Activated naive CD4-positive, alpha-beta T cell treated with anti-CD3 and anti-CD28 coated beads for 36 hours (primary cell): ENCODE measurements at places on chromosomes 4 and X. TPM values are rescaled to one million over a fixed set of nuclear protein-coding genes. Genes with fewer than 3 reads are reported as not detected.
A peak's percentile ranks its signal among the peaks of the same experiment; 100 is the strongest.

DNA sequence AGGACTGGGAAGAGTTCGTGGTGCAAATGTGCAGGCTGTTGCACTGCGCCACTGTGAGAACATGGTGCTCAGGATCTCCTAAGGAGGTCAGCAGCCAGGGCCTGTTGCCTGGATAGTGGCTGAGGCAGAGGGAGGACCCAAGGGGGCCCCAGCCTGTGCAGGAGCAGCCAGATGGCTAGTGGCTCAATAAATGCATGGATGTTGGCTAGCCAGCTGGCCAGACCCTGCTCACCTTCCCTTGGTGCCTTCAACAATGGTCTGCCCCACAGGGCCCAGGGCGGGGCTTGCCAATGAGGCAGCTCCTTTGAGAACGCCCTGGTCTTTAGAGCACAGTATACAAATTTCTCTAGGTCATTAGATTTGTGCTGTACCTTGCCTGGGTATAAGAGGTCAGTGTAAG, 67.4 kb downstream of the TNIP2 start:
- peaks cover 35% of the 10 kb centered on the region for H3K36me3 ChIP-seq
- H3K4me3 ChIP-seq = no peak overlapping the region
- peaks cover 34% of the 10 kb centered on the region for H3K4me1 ChIP-seq
- no peak overlapping the region for H3K27ac ChIP-seq
- H3K27me3 ChIP-seq = no peaks in the 10 kb centered on the region
- DNase-seq = no peak

The IQCM gene
- not detected for total RNA-seq

DNA sequence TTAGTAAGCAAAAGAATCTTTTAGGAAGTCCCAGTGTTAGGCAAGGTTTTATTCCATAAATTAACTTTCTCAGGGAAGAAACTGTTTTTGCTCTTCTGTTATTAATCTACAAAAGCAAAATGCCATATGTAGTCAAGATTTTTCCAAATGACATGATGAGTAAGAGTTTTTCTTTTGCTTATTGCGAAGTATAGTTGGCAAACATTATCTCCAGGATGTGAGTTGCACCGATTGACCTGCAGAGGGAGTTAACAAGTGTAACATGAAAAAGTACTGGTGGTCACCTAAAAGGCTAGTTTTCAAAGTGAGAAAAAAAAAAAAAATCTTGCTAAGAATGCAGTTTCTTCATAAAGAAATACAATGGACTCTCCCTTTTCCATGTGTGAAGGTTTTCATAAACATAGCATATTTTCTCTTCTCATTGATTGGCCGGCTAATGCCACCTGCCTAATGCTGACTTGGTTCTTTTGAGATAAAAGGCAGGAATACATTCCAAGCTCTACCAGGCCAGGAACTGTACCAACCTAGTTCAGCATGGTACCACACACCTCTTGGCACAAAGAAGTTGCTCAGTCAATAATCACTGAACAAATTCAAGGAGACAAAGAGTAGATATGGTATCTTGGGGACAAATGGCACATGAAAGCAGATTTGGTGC, 100.2 kb downstream of the LNX1 start:
- DNase-seq = no peak
- H3K27me3 ChIP-seq = peaks cover 11% of the 10 kb centered on the region
- H3K36me3 ChIP-seq = no peaks in the 10 kb centered on the region
- no peaks in the 10 kb centered on the region for H3K4me1 ChIP-seq
- H3K27ac ChIP-seq = no peak overlapping the region

DNA sequence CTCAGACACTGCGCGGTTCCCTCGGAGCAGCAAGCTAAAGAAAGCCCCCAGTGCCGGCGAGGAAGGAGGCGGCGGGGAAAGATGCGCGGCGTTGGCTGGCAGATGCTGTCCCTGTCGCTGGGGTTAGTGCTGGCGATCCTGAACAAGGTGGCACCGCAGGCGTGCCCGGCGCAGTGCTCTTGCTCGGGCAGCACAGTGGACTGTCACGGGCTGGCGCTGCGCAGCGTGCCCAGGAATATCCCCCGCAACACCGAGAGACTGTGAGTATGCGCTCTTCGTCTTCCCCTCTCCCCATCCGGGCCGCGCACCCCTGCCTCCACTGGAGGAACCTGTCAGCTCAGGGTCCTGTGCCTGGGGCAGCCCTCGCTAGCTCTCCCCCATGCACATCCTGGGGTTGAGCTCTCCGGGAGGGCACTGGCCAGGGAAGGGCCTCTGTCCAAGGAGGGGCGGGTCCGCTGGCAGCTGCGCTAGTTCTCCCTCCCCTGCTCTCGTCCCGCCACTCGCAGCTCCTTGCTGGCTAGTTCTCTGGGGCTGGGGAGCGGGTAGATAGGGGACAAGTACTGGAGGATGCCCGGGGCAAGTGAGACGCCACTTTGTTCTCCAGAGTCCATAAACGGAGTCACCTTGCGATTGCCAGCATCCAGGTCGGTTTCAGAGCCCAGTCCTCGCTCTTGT, 2.2 kb downstream of the SLIT2 start:
- DNase-seq = peak; percentile 3
- H3K36me3 ChIP-seq = no peaks in the 10 kb centered on the region
- peaks cover 13% of the 10 kb centered on the region for H3K4me1 ChIP-seq

DNA sequence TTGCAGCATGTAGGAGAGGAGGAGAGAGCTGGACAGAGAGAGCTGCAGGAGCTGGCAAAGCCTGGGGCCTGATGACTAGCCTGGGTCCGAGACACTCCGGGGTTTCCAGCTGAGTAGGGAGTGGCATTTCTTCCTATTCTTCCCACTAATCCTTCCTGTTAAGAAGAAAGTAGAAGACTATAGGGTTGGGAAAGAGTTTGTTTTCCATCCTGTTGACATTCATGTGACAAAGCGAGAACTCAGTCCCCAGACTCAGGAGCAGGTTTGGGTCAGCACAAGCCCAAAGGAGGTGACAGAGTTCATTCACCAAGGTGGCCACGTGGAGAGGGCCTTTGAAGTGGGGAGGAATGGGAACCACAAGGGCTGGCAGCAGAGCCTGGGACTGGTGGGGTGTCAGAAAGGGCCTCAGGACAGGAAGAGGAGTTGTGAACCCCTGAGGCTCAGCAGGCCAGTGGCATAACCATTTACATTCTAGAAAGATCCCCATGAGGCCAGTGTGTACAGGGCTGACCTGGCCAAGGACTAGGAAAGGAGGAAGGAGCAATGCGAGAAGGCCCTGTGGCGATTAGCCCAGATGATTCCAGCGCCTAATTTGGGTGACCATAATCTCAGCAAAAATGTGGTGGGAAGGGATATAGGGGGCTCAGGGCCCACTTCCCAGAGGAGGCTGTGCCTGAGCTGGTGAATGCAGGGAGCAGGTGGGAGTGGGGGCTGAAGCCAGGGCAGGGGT, 3.3 kb upstream of the HAUS3 start:
- H3K27me3 ChIP-seq = no peaks in the 10 kb centered on the region
- peak overlapping the region; percentile 48 for H3K27ac ChIP-seq
- H3K4me3 ChIP-seq = no peak overlapping the region
- DNase-seq = no peak
- H3K4me1 ChIP-seq = peaks cover 26% of the 10 kb centered on the region
- peaks cover 3% of the 10 kb centered on the region for H3K36me3 ChIP-seq

DNA sequence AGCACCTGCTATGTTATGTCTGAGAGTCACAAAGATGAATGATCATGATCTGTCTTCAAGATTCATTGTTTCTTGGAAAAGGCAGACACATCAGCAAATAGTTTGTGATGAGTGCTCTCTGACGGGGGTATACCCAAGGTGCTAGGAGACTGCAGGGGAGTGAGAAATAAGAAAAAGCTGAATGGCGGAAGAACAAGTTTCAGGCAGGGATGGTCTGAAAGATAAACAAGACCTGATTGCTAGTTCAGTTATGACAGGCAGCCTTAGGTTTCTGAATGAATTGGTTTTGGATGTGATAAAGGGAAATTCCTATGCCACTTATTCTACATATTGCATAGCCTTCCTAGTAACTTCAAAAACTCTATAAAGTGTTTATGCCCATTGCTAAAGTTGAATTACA, 327.0 kb upstream of the DKK2 start:
- no peak for DNase-seq
- H3K36me3 ChIP-seq = no peaks in the 10 kb centered on the region
- no peaks in the 10 kb centered on the region for H3K4me1 ChIP-seq
- no peak overlapping the region for H3K27ac ChIP-seq
- peaks cover 4% of the 10 kb centered on the region for H3K27me3 ChIP-seq

- no peak overlapping the region for H3K27ac ChIP-seq
- no peak for DNase-seq
- H3K36me3 ChIP-seq = no peaks in the 10 kb centered on the region
Measured at GRCh38 chrX:123743312-123743711, 10.5 kb upstream of the THOC2 start.

DNA sequence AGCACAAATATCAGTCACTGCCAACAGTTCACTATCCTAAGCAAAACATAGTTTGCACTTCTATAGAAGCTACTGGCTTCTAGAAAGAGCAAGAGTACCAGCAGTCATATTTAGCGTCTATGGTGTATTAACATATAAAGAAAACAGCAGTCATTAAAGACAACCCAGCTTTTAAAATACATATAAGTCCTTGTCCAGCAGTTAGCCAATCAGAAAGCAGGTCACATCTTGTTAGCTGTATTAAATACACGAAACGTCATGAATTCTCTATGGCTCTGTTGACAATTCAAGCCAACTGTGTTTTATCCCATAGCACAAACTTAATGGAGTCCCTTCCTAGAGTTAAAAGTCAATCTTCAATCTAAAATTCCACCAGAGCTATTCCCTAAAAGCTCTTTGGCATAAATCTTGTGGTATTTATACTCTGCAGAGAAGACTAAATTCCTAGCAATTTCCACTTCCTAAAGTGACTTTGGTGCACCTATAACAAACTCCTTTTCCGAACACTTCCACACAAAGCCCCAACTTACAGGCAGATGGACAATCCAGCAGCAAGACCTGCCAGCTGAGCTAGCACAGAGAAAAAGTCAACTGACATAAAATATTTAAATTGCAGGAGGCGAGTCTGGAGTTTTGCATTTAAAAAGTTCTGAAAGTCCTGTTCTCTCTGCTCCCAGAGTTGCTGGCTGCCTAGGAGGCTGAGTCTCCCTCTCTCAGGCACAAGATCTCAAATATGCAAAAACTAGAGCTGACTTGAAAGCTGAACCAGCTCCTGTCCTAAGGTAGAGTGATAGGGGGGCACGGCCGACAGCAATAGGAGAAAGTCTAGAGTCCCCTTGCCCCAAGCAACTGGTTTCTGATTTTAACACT, 1.3 kb downstream of the LDB2 start:
- no peaks in the 10 kb centered on the region for H3K36me3 ChIP-seq
- no peak for DNase-seq
- no peak overlapping the region for H3K4me3 ChIP-seq
- peaks cover 24% of the 10 kb centered on the region for H3K4me1 ChIP-seq
- no peak overlapping the region for H3K27ac ChIP-seq

The IBSP gene
- not detected for total RNA-seq

GRCh38 chr4:67776746-67777145, 22.6 kb upstream of the GNRHR start:
- H3K4me3 ChIP-seq = no peak overlapping the region
- H3K4me1 ChIP-seq = peaks cover 5% of the 10 kb centered on the region
- no peak for DNase-seq
- no peaks in the 10 kb centered on the region for H3K27me3 ChIP-seq

GRCh38 chr4:20603671-20604313, 96.5 kb upstream of the PACRGL start:
- H3K27me3 ChIP-seq = no peaks in the 10 kb centered on the region
- H3K27ac ChIP-seq = no peak overlapping the region

- peak overlapping the region; percentile 83 for H3K4me3 ChIP-seq
- H3K27me3 ChIP-seq = no peaks in the 10 kb centered on the region
- peak overlapping the region; percentile 74 for H3K27ac ChIP-seq
- no peak for DNase-seq
- peaks cover 9% of the 10 kb centered on the region for H3K4me1 ChIP-seq
Measured at GRCh38 chrX:16711893-16712547, 449 bp downstream of the CTPS2 start.

DNA sequence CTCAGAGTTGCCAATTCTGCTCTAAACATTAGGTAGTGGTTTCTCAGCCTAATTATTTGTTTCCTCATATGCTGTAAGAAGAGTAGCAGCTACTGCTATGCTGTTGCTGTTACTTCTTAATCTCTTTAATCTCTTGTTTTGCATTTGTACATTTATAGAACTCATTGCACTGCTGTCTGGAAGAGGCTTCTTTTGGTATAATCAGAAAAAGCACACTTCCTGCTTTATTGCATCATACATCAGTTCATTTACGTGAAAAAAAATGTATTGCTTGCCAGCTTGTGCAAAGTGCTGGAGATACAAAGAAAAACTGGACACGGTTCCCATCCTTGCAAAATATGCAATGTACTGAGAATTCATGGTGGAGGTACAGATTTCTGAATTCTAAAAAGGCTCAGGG, 332.0 kb downstream of the GRXCR1 start:
- no peak overlapping the region for H3K27ac ChIP-seq
- DNase-seq = no peak
- no peaks in the 10 kb centered on the region for H3K4me1 ChIP-seq

GRCh38 chr4:37393889-37394288, 149.3 kb downstream of the NWD2 start:
- no peak overlapping the region for H3K4me3 ChIP-seq
- H3K36me3 ChIP-seq = no peaks in the 10 kb centered on the region
- DNase-seq = no peak
- H3K27me3 ChIP-seq = peaks cover 5% of the 10 kb centered on the region
- no peak overlapping the region for H3K27ac ChIP-seq

The TCEAL3 gene
- 4.4 TPM for total RNA-seq

- peak overlapping the region; percentile 66 for H3K27ac ChIP-seq
- H3K4me3 ChIP-seq = peak overlapping the region; percentile 76
- peaks cover 19% of the 10 kb centered on the region for H3K4me1 ChIP-seq
- no peaks in the 10 kb centered on the region for H3K27me3 ChIP-seq
- peak; percentile 10 for DNase-seq
- H3K36me3 ChIP-seq = peaks cover 25% of the 10 kb centered on the region
Measured at GRCh38 chrX:16870862-16871815, 977 bp upstream of the RBBP7 start.

GRCh38 chr4:146146918-146147317, 28.6 kb upstream of the LSM6 start:
- no peaks in the 10 kb centered on the region for H3K36me3 ChIP-seq
- H3K4me3 ChIP-seq = no peak overlapping the region
- no peaks in the 10 kb centered on the region for H3K27me3 ChIP-seq
- no peak for DNase-seq
- H3K27ac ChIP-seq = no peak overlapping the region

The SPATA4 gene
- total RNA-seq = not detected

- H3K4me1 ChIP-seq = peaks cover 21% of the 10 kb centered on the region
- no peak overlapping the region for H3K27ac ChIP-seq
- no peaks in the 10 kb centered on the region for H3K27me3 ChIP-seq
- H3K36me3 ChIP-seq = peaks cover 27% of the 10 kb centered on the region
- peak overlapping the region; percentile 64 for H3K4me3 ChIP-seq
Measured at GRCh38 chr4:335515-335914, 2.1 kb upstream of the ZNF141 start.
